ENCODE measurements at places on chromosomes 2 and 18.
A peak's percentile ranks its signal among the peaks of the same experiment; 100 is the strongest.

- no peak for DNase-seq
Observed at GRCh38 chr2:181441670-181442069, 15.5 kb upstream of the ITGA4 start.

DNA sequence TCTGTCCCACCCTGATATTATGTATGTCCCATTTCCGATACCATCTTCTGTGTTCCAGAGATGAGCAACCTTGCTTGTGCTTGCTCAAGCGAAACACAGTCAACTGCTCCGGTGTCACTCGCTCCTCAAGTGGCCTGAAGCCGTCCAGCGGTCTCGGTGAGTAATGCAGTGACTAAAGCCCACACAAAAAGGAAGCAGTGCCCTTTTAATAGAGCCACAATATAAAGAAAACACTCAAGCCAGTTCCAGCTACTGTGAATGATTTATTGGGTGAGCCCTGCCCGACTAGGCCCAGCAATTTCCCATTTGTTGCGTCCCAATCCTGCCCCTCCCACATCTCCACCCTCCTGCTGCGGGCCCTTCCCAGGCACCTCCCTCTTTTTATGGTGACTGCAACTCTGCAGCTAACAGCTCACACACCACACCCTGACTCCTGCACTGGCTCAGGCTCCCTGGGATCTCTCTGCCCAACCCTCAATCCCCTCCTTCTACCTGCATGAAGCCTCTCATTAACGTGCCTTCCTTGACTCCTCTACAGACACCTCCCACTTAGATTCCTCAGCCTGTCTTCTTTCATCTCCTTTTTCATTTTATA, 44.2 kb upstream of the DSC1 start:
- DNase-seq, result peak; percentile 86

DNA sequence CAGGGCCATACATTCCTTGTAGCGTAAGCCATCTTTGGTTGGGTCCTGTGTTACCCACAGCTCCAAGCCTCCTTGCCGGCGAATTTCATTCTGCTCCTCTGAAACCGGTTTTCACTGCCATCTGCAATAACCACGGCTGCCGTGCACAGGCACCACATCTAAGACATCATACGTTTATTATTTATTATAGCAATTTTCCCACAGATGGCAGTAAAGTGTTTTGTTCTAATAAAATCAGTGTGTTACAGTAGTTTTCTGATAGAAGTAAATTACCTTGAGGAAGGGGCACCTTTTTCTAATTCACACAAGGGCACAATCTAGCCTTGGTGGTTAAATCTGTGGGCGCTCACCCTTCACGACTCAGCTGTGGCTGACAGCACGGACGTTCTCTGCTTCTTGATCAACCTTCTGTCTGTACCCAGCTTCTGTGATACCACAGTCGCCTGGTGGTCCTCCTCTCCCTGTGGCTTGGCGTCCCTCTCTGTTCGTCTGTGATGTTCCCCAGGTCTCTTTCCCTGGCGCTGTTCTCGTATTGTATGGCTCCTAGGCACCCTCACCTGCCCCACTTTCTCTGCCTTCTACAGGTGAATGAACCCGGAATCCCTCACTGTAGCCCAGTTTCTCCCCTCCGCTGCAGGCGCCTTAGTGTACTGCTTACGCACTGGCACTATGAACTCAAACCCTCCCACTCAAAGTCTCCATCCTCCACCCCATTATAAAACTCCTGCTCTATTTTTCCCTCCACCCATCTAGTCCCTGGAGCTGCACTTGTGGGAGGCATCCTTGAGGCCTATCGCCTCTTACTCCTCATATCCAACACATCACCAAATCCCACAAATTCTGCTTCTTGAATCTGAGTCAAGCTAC, 236.8 kb downstream of the DYSF start:
- no peak for DNase-seq

- peak; percentile 100 for DNase-seq
Observed at GRCh38 chr2:214809751-214810564, 475 bp upstream of the BARD1 start.

DNA sequence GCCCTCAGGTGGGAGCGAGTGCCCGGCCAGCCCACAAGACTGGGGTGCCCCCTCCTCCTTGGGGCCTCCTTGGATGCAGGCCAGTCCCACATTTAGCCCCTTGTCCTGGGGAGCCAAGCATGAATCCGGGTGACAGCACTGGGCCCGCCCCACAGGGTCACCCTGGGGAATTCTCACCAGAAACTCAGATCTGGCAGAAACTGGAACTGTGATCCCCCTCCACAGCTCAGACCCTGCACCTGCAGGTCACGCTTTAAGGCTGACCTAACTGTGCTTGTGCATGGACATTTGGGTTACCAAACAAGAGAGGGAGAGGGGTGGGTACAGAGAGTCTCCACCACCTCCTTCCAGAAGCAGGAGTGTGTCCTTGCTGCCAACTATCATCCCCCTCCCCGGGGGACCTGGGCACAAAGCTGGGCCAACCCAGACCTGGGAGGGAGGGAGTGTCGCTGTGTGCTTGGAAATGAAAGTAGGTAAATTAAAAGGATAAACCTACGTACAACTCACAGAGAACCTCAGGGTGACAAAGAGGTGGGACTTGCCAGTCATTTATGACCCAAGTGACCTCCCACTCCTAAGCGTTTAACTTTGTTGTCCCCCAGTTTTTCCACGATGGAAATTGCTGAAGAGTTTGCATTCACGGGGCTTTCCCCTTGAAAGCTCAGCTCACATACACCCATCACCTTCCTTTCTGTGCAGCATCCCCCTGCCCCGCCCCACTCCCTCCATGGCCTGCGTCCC, 9.1 kb downstream of the ITM2C start:
- DNase-seq, result no peak

DNA sequence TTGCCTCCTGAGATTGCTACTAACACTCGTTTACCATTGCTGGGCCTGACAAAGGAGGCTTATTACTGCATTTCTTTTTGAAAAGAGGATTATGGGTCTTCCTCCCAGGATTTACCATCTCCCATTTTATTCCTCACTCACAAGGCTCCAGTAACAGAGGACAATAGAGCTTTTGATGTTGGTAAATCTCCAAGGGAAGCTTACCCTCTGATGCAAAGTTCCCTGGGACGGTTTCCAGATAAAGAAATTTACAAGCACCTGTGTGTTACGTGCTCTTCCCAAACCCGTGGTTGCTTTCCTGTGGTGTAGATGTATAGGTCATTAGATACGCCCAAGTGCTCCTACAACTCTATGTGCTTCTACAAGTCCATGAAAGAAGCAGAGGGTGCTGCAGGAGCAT, 17.1 kb downstream of the VSNL1 start:
- DNase-seq, result no peak

- no peak for DNase-seq
Observed at GRCh38 chr2:188599140-188599539, 307.5 kb downstream of the GULP1 start.

DNA sequence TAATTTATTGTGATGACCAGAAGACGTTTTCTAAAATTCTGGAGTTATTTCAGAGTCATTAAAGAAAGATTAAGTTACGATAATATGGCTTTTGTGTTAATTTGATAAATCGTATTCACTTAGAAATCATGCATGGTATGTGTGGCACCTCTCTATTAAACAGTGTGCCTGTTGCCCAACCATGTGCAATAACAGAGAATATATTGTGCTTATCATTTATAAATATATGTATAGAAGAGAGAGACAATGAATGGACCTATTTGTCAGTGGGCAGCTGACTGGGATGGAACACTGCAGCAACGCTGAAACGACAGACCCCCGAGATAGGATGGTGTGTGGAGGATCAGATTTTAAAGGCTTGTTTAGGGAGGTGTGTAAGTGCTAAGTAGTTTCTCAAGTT, 172.9 kb downstream of the FMNL2 start:
- no peak for DNase-seq

DNA sequence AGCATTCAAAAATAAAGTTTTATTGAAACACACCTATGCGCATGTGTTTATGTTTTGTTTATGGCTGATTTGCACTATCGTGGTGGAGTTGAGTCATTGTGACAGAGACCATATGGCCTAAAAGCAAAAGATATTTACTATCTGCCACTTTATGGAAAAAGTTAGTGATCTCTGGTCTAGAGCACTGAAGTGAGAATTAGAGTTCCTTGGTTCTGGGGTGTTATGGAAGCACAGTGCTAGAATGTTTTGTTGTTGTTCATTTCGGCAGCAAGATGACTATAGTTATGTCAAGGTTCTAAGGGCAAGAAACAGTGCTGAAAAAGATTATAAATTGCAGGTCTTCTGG, 416.5 kb downstream of the SLC4A3 start:
- no peak for DNase-seq

DNA sequence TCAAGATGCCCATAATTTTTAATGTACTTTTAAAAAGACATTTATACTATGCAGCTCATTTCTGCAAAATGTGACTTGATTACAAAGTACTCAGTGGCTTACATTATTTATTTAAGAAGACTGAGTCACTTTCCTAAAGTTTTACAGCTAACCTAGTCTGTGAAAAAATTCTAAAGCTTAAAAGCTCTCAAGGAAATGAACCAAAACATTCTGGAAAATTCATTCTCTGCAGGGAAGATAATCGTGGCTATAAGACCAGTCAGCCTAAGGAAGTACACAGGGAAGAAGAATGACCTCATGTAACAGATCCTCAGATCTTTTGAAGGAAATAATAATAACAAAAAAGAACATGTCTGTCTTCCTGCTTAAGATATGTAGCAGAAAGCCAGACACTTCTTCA, 232.1 kb upstream of the STK17B start:
- no peak for DNase-seq

DNA sequence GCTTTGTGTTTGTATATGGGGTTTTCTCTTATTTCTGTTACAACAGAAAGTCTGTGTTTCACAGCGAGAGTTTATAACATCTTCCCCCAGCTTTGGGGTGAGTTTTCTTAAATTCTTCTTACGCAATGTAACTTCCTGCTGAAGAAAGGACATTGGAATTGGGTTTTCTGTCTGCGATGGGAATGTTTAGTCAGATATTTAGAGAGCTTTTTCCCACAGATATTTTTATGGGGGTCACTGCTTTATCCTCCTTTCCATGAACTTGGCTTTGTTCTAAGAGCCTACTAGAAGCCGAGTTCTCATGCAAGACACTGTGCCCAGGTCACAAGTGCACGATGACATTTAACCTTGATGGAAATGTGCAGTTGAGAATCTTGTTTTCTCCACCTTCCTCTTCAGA, 22.1 kb downstream of the B3GNT2 start:
- DNase-seq, result no peak

DNA sequence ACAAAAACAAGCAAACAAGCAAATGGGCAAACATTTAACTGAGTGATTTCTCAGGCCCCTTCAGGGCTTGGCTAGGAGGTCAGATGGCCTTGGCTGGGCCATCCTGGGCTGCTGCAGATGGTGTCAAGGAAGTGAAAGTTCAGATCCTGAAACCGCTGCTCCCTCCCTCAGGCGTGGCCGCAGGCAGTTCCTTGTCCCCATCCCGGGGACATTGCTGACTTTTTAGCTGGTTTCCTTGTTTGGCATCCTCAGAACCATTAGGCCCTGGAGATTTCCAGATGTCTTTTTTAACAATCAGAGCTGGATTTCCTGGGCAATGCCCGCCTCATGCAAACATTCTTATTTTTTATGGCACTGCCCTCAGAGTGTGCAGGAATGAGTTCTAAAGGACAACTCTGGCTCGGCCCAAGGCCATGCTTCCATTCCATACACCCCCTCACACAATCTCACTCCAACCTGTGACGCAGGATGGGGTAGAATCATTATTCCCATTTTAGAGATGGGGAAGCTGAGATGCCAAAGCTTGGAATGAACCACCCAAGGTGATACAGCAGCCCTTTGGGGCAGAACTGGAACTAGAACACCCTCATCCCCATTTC, 86.1 kb upstream of the ZCCHC2 start:
- DNase-seq, result no peak

GRCh38 chr2:102510791-102511575, 38.0 kb downstream of the SLC9A4 start:
- no peak for DNase-seq

GRCh38 chr2:217797165-217797564, 205.6 kb downstream of the TNS1 start:
- no peak for DNase-seq

GRCh38 chr18:28002841-28003240, 174.1 kb downstream of the CDH2 start:
- no peak for DNase-seq

DNA sequence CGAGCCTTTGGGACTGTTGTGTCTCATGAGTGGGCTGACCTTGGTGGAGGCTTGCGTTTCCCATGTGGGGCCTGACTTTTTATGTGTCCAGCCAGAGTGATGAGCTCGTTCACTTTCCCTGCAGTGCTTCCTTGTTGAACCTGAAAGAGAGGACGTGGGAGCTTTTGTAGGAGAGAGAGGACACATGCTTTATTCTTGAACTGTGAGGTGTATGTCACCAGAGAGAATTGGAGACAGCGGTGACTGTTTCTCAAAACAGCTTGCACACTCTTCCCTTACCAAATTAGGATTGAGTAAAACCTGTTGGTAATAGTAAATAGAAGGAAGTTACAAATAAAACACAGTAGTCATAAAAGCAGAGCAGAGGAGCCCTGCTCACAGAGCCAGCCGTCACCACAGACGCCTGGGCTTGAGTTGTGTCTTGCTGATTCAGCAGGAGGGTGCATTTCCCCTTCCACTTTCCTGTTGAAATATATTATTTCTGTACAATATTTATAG, 60.7 kb downstream of the INPP4A start:
- DNase-seq, result peak; percentile 31

DNA sequence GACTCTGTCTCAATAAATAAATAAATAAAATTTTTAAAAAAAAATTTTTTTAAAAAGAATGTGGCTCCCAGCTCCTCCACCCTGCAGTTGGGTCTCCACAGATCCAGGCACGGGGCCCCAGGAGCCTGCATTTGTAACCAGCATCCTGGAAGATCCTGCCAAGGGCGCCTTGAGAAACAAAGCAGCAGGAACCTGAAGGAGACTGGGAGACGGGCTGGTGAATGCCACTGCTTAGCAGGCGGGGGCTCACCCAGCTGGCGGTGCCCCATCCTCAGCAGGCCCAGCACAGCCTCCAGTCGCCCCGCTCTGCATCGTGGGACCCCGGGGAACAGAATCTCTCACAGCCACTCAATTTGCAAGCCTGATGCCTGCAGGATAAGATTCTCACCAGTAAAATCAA, 187.5 kb upstream of the SALL3 start:
- DNase-seq, result no peak

DNA sequence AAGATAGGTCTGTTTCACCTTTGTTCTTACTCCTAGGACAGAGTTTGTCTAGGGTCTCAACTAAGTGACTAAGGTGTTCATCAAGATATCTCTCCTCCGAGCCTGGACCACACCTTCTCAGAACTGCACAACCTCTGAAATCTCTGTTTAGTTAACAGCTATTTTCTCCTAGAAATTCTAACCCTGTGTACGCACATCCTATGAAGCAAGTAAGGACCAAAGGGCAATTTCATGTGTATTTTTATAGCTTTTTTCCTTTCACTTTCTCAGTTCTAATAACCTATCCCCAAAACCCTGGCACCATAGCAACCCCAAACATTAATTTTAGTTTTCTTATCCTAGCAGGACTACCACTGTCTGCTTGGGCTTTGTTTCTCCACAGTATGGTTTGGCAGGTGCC, 59.1 kb downstream of the PTPN4 start:
- no peak for DNase-seq

All from mucosa of gallbladder (tissue), 1 donor.